ENCODE measurements at places on chromosomes 3 and 15.

DNA sequence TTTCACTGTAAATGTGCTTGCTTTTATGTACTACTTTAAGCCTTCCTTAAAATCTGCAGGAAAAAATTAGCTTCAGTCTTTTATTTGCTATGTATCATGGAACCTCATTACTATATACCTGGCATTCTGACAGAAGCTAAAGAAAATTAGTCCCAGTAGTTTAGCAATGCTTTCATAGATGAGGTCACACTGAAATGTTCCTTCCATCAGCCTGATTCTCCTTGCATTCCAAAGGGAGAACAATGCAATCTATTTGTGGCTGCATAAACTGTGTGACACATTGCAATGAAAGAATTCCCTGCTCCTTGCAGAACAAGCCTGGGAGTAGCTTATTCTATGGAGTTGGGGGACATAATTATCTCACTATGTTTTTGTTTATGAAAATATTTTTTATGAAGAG lies 691.5 kb upstream of the ARPP21 start:
- no peaks in the 10 kb centered on the region for H3K4me1 ChIP-seq
- no peak overlapping the region for H3K4me3 ChIP-seq
- DNase-seq, result no peak
- no peaks in the 10 kb centered on the region for H3K27me3 ChIP-seq

DNA sequence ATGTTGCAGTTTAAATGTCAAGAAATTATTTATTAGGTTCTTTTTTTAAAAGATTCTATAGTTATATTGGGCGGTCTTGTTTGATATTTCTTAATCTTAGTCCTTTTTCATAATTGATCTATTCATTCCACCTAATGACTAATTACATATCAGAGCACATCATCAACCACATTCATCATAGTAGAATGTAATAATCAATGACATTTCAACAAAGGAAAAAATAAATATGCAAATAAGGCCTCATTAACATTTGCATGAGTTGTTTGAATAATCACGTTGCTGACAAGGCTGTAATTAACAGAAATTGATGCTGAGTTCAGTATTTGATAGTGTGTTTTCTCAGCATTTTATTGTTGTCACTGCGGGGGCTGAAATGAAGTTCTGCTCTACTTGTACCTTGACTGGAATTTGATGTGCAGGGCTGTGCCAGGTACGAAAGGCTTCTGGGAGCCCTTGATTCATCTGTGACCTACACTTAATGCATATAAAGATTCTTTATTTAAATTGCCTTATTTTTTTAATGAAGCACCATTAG lies 215.7 kb downstream of the TCF12 start:
- no peak for DNase-seq
- H3K4me1 ChIP-seq, result peaks cover 37% of the 10 kb centered on the region

- DNase-seq, result no peak
- H3K36me3 ChIP-seq, result no peaks in the 10 kb centered on the region
- H3K4me1 ChIP-seq, result peaks cover 56% of the 10 kb centered on the region
- H3K27ac ChIP-seq, result peak overlapping the region; percentile 83
- H3K27me3 ChIP-seq, result no peaks in the 10 kb centered on the region
These were observed 269.4 kb downstream of the UACA start for GRCh38 chr15:70493787-70494516.

DNA sequence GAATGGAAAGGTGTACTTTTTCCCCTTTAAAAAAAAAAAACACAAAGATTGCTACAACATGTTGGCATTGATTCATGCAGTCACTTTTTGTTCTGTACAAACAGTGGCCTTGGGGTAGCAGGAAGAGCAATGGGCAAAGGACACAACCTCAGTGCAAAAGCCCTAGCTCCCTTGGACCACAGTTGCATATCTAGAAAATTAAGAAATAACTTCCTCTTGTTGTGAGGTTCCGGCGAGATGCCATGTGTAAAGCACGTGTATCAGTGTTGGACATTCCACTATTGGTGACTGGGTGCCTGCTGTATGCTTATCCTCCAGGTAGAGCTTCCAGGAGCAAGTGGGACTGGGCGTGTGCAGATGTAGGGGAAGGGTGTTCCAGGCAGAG lies 164.5 kb downstream of the THSD4 start:
- no peaks in the 10 kb centered on the region for H3K36me3 ChIP-seq
- DNase-seq, result no peak
- no peak overlapping the region for H3K4me3 ChIP-seq

DNA sequence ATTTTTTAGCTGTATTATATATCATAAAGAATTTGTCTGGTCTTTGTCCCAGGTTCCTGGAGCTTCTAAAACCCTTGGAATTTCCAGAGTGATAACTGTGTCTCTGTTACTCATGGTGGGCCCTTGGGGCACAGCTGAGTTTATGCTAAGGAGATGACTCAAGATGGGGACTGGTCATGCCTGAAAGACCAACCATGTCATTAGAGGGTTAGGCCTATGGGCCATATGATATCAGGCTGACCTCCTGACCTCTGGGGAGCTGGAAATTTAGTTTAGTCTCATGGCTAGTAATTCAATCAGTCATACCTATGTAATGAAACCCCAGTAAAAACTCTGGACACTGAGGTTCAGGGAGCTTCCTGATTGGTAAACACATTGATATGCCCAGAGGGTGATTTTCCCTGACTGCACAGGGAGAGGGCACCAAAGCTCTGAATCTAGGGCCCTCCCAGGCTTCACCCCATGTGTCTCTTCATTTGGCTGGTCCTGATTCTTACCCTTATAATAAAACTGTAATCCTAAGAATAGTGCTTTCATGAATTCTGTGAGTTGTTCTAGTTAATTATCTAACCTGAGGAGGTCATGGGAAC lies 69.6 kb downstream of the EEFSEC start:
- H3K4me1 ChIP-seq, result peaks cover 21% of the 10 kb centered on the region
- DNase-seq, result no peak
- H3K36me3 ChIP-seq, result no peaks in the 10 kb centered on the region
- H3K4me3 ChIP-seq, result no peak overlapping the region

DNA sequence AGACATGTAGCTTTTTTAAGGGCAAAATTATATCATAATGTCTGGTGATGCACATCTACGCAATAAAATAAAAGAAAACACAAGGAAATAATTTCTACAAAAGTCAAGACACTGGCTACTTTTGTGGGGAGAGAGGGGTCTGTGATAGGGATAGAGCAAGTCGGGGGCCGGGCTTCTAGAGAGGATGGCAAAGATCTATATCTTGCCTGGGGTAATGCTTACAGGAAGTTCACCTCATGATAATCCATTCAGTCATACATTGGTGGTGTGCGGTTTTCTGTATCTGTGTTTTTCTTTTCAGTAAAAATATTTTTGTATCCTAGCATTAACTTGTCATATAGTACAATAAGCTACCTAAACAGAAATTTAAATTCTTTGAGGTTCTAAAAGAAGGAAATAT lies 178.8 kb downstream of the ARRDC4 start:
- no peak overlapping the region for H3K27ac ChIP-seq
- no peaks in the 10 kb centered on the region for H3K4me1 ChIP-seq
- H3K36me3 ChIP-seq, result no peaks in the 10 kb centered on the region
- H3K27me3 ChIP-seq, result no peaks in the 10 kb centered on the region

- H3K36me3 ChIP-seq, result no peaks in the 10 kb centered on the region
- no peak overlapping the region for H3K27ac ChIP-seq
- H3K4me3 ChIP-seq, result no peak overlapping the region
These were observed 12.0 kb upstream of the GNB4 start for GRCh38 chr3:179463319-179463718.

- H3K36me3 ChIP-seq, result no peaks in the 10 kb centered on the region
- H3K4me1 ChIP-seq, result no peaks in the 10 kb centered on the region
- no peak overlapping the region for H3K4me3 ChIP-seq
These were observed 50.5 kb upstream of the FGD5 start for GRCh38 chr3:14768182-14768790.

- DNase-seq, result no peak
- H3K27ac ChIP-seq, result no peak overlapping the region
- H3K36me3 ChIP-seq, result no peaks in the 10 kb centered on the region
- no peaks in the 10 kb centered on the region for H3K4me1 ChIP-seq
These were observed 426.2 kb downstream of the NR2F2 start for GRCh38 chr15:96756656-96757055.

- DNase-seq, result no peak
- no peaks in the 10 kb centered on the region for H3K36me3 ChIP-seq
- H3K27me3 ChIP-seq, result no peaks in the 10 kb centered on the region
- H3K4me1 ChIP-seq, result no peaks in the 10 kb centered on the region
These were observed 100.3 kb downstream of the CCNL1 start for GRCh38 chr3:157059661-157060060.

DNA sequence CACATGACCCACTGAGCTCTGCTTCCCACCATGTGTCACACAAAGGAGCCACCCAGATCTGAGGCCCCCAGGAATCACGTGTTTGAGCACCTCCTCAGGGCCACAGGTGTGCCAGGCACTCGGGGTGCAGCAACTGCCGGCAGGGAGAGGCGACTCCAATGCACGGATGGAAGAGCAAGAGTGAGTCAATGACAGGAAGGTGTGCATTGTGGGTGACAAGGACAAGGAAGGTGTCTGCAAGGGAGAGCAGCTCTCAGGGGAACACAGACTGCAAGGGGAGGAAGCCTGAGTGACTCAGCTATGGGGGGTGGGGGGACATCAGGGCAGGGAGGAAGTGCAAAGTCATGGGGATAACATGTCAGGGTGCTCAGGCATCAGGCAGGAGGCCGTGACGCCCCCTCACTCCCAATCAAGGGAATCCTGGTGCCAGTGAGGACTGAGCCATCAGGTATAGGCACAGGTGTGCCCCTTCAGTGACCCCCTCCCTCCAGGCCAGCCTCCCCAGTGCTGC lies 67.4 kb downstream of the NUP210 start:
- 0 out of 2 replicates have a peak, but pooled peaks cover 4% of the 10 kb centered on the region for H3K27me3 ChIP-seq
- H3K4me3 ChIP-seq, result no peak overlapping the region
- H3K27ac ChIP-seq, result no peak overlapping the region

GRCh38 chr3:94862703-94863102 lies 799.8 kb downstream of the NSUN3 start:
- H3K36me3 ChIP-seq, result no peaks in the 10 kb centered on the region
- no peak overlapping the region for H3K4me3 ChIP-seq
- no peak overlapping the region for H3K27ac ChIP-seq
- H3K4me1 ChIP-seq, result no peaks in the 10 kb centered on the region
- H3K27me3 ChIP-seq, result no peaks in the 10 kb centered on the region

All from SJSA1 (cell line).